Activated naive CD8-positive, alpha-beta T cell treated with anti-CD3 and anti-CD28 coated beads, Interleukin-2, amount 50 U/mL, for 16 hours (primary cell): ENCODE measurements at places on chromosomes 7 and 10.

DNA sequence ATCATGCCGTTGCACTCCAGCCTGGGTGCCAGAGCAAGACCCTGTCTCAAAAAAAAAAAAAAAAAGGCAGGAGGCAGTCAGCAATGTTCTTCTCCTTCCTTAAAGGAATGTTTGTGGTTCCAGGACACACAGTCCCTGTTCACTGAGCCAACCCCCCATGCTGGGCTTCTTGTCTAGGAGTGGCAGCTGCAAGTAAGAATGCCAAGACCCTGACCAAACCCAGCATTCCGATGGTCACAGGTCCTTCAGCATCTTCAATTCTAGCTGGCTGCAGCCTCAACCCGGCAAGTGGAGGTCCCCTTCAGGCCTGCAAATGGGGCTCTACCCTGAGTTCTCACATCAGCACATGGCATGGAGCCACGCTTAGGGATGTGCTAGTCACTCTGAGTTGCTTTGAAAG is 38.2 kb upstream of the CUX1 start:
- no peak for DNase-seq

- DNase-seq: no peak
Measured at GRCh38 chr10:20330246-20330645, 514.0 kb downstream of the PLXDC2 start.

GRCh38 chr7:3289996-3290395 is 11.1 kb upstream of the SDK1 start:
- DNase-seq: no peak

DNA sequence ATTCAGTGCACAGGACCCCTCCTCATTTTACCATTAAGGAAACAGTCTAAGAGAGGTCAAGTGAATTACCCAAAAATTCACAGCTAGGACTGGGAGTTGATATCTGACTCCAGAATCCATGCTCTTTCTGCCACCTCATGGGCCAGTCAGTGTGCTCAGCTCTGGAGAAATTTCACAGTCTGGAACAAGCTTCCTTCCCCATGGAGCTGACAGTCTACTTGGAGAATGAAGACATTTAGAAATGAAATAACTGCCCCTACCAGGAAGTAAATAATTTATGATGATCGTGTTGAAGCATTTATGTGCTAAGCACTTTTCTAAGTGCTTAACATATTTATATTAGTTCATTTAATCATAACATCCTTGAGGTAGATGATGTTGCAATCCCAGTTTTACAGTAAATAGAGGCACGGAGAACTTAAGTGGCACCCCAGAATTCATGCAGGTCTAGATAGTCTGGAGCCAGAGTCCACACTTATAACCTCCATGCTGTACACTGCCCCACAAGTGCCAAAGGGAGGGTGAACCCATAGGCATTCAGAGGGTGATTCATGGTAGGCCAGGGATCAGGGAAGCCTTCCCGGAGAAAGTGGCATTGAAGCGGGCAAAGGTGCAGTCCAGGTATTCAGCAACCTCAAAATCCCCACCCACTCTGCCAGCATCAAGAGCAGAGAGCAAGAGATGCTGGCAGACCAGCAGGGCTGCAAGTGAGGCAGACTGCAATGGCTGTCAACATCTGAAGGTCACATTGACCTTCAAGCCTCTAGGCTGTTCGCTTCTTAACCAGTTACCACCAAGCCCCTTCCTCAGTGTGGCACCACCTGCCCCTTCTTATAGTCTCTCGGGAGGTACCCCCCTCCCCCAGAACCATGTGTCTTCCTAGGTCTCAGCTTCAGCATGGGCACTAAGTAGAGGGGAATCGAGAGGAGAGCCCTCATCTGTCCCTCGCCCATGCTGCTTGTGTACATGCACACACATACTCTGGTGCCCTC is 38.4 kb upstream of the LRRC4 start:
- DNase-seq: no peak

DNA sequence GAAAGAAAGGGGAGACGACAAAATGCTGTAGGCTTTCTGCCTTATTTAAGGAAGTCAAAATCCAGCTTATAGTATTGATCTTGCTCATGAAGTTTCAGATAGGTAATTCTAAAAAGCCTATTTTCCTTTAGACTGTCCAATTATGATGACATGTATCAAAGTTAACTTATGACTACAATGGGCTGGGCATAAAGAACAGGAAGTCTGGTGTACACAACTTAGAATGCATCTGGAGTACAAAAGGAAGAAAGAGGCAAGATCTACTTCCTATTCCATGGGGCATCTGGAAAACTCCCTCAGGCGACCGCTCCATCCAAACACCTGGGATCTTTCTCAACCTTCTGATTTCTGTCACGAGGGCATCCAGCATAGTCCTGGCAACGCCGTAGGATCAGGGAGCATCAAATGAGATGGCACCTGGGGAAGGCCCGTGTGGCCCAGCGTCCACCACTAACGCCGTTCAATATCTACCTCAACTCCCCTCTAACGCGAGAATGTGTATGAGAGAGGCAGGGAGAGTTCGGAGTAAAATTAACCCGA is 512 bp downstream of the FAM24B start:
- no peak for DNase-seq

DNA sequence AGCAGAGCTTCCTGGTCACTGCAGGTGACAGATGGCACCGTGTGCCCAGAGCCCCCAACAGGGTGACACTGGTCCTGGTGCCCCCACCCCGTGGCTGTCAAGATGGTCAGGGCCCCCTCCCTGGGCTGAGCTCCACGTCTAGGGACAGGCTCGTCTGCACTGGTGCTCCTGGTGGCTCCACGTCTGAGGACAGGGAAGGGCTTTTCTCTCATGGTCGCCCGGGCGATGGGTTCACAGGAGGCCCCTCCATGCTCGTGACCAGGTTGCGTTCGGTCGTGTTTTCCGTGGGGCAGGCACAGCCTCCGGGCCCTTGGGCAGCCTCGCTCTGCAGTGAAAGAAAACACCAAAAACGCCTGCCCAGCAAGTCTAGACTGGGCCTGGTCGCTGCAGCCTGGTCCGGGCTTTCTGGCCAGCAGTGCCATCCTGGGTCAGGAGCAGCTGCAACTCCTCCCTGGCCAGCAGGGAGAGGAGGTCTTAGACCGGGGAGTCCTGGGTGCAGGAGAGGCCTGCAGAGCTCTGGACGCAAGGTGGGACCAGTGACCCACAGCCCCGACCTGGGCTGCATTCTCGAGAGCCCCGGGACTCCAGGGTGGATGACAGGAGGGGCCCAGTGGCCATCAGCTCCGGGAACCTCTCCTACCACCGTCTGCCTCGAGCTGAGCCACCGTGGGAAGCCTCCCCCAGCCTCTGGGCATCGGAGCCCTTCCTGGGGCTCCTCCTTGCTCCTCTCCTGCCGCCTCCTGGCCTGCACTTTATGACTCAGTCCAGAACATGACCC is 27.9 kb upstream of the UTF1 start:
- DNase-seq: no peak

- no peak for DNase-seq
Measured at GRCh38 chr7:154171422-154171821, 119.2 kb downstream of the DPP6 start.

GRCh38 chr10:129501652-129502436 is 34.8 kb downstream of the MGMT start:
- no peak for DNase-seq

- DNase-seq: no peak
Measured at GRCh38 chr10:6399231-6399741, 180.8 kb downstream of the PRKCQ start.

DNA sequence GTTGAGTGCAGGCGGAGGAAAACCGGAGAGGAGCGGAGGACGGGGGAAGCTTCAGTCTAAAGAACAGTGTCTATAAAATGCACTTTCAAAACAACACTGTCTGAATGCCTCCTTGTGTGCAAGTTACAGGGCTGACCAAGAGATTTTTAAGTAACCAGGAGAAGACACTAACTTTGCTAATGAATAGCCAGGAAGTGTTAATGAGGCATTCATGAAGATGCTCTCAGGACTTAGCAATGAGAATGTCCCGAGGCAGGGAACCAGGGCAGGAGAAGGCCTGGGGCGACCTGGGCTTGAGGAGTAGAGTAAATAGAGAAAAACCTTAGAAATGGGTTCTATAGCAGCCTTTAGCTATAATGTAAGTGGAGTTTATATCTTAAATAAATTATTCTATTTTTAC is 312.1 kb downstream of the SKIDA1 start:
- no peak for DNase-seq
